ENCODE measurements at places on chromosomes 1 and 21.

DNA sequence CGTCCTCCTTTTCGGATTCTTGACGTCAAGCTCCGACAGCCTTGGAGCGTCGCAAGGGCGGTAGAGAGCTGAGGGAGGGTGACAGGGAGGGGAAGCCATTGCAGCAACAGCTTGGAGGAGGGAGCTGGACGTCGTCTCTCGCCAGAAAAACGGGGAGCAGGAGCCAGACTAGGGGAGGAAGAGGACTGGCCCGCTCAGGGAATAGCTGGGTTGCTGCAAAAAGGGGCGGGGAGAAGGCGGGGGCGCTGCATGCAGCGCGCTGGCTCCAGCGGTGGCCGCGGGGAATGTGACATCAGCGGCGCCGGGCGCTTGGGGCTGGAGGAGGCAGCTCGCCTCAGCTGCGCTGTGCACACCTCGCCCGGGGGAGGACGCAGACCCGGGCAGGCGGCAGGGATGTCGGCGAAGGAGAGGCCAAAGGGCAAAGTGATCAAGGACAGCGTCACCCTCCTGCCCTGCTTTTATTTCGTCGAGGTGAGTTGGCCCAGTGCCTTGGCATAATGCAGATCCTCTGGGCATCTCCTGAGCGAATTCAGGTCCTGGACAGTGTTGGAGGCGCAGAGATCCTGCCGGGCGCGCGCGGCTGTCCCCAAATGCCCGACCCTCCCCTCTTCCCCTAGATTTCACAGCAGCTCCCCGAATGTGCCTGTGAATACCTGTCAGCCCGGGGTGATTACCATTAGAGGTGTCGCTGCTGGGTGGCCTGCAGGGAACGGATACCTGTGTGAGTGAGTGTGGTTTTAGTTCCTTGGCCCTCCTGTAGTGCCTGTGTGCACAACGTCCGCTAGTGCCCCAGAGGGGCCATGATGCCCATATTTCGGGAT lies at the start of gene PLPPR4:
Gene PLPPR4 (plus strand): TSS at position 292 of the 821 bp plus-strand sequence. CDS start 102 bp downstream, at position 394.
- DNase-seq, result peak; percentile 26

DNA sequence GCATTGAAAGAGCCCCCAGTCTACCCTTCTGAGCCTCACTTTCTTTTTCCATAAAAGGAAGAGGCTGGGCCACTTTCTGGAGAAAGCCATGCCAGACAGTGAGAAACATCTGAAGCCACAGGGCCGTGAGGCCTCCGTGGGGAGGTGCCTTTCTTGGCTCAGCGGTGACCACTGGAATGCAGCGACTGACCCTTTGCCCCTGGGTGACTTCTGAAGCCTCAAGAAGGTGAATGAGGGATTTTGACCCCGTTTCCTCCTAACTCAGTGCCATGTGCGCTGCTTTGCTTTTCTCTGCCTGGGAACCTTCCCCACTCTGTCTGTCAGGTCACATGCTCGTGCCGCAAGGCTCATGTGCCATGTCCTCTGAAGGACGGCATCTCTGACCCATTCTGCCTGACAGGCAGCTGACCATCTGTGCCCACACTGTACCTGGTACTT lies 44.7 kb upstream of the A3GALT2 start:
- no peak for DNase-seq

DNA sequence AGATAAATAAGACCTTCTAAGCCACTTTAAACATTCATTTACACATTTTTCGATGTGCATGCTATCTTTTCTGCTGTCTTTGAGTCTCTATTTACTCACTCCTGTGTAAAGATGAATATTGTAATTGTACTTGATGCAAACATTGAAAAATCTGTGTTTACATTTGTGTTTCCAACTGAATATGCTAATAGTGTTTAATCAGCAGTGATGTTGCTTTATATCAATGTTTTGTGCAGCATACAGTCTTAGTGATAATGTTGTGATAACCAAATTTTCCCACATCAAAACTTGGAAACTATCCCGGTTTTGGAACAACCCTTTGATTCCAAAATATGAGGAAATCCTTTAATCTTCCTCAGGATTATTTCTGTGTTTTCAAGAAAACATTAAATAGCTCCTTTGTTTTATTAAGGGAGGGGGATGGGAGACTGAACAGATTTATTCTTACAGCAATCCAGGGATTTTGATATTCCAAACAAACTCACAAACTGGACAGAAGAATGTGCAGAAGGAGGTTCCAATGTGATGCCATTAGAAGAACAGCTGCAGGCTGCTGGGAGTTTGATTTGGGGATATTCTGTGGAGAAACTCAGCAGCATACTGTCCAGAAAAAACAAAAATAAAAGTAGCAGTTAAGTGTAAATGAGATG lies 248.0 kb downstream of the S1PR1 start:
- DNase-seq, result no peak

DNA sequence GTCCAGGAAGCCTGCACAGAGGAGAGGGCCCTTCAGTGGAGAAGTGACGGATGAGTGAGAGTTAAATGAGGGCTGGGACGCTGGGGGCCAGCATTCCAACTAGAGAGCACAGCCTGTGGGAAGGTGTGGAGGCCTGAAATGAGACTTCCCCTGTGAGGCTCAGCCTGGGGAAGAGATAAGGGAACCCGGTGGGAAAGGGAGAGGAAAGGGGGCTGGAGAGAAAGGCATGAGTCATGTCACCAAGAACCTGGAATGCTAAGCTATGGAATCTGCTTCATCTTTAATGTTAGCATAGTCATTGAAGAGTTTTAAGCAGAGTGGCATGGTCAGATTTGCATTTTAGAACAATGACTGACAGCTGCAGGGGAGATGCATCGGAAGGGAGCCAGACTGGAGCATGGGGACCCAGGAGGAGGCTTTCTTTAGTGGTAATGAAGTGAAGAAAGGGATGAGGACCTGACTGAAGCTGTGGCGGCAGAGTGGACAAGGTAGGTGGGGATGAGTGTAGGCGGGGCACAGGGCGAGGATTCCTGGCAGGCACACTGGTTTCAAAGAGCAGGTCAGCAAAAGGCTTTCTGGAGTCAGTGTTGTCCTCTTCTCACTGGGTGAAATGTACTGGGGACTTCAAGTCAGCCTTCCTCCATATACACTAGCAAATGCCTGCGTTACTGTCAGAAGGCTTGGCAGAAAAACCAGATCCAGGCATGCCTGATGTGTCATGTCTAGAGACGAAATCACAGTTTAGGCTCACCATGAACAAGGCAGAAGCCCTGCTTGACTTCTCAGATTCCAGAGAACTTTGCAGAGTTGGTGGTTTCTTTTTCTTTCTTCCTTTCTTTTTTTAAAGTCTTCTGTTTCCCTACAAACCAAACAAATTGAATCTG lies 8.0 kb downstream of the RGL1 start:
- peak; percentile 22 for DNase-seq

DNA sequence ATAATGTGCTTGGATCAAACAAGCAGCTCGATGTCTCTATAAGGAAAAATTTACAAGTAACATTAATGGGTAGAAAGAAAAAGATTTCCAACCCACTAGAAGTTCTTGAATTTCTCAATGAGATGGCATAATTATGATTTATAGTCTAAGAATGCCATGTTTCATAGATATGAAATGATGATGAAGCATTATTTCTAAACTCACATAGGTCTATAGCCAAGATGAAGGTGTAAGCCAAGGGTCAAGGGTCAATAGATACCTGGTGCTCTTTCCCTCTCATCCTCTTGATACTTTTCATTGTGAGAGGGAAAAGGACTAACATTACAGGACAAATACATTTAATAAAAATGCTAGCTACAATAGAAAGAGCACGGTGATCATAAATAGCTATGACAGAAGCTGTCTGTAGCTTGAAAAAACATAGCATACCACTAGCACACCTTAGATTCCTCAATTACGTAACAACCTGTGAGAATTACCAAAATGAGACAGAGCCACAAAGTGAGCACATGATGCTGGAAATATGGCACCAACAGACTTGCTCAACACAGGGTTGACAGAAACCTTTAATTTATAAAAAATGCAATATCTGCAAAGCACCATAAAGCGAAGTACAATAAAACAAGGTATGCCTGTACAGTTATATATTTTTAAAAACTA lies 26.3 kb upstream of the F13B start:
- DNase-seq, result no peak

GRCh38 chr1:203204756-203205155 lies 18.3 kb upstream of the CHI3L1 start:
- DNase-seq, result no peak

GRCh38 chr1:152878042-152878441 lies at the start of gene SMCP:
Gene SMCP (plus strand): TSS chr1:152878322. CDS start chr1:152884423, 6,101 bp downstream.
- no peak for DNase-seq

GRCh38 chr1:206941766-206942418 lies 4.4 kb downstream of the PIGR start:
- no peak for DNase-seq

- no peak for DNase-seq
Observed at GRCh38 chr1:62716397-62716796, 28.2 kb upstream of the DOCK7 start.

- no peak for DNase-seq
Observed at GRCh38 chr1:75132812-75133619, 1.2 kb upstream of the LHX8 start.

DNA sequence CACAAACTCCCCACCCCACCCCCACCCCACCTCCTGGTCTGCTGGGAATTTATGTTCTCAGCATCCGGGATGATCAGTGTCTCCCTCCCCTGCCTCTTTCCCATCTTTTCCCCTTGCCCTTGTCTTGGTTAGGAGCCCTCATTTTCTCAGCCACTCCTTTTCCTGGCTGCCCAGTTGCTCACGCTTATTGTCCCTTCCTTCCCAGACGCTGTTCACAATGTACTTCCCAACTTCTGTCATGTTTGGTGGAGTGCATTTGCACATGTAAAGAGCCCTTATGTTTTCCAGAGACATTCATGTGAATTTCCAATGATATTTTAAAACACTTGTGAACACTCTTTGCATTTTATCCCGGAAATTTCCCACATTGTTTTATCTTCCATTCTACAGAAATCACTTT lies 192.1 kb downstream of the RHOU start:
- no peak for DNase-seq

DNA sequence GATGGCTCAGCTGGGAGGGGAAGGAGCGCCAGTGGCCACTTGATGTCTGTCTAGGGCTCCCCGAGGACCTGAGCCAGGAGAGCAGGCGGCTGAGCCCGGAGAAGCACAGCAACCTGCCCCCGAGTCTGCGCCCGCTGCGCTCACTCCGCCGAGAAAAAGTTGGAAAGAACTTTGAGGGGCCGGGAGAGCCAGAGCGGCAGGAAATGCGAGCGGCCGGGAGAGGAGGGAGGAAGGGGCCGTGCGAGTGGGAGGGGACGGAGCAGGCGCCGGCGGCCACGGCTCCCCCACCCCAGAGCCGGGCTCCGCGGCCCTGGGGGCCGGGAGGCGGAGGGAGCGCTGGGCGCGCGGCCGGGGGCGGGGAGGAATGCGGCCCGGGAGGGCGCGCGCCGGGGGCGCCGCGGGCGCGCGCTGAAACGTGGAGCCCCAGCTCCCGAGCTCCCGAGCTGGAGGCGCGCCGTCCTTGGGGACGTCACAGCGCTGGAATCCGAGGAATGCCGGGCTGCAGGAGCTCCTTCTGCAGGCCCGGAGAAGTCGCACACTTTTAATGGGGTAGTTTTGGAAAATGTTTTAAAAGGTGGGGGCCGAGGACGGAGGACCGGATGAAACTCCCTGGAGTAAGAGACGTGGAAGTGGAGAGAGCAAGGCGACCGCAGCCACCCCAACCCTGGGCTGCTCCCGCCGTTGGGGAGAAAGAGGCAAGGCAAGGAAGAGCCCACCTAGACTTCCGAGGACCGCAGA lies at the start of gene PTPN14:
Gene PTPN14 (minus strand): TSS at position 167 of the 738 bp plus-strand sequence. CDS start 86,799 bp downstream, outside the sequence.
- peak; percentile 98 for DNase-seq

DNA sequence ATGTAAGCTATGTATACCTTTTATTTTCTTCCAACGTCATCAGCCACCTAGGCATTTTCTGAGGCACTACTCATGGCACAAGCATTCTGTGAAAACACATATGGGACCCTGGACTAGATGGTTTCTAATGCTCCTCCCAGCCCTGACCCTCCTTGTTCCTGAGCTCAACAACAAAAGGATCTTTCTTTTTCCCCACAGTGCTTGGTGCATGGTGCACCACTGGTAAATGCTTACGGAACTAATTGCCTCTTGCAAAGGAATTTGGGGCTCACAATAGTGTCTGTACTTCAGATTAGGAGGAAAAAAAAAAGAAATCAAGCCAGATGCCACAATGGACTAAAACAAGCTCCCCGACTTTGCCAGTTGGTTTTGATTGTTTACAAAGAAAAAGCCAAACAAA lies 390.5 kb downstream of the PLPP3 start:
- DNase-seq, result no peak

DNA sequence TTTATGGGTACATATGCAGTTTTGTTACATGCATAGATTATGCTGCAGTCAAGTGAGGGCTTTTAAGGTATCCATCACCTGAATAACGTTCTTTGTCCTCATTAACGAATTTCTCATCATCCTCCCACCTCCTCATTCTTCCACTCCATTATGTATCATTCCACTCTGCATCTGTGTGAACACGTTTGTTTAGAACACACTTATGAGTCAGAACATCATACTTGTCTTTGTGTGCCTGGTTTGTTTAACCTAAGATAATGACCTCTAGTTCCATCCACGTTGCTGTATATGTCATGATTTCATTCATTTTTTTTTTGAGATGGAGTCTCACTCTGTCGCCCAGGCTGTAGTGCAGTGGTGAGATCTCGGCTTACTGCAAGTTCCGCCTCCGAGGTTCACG lies 6.7 kb upstream of the MPC2 start:
- no peak for DNase-seq

DNA sequence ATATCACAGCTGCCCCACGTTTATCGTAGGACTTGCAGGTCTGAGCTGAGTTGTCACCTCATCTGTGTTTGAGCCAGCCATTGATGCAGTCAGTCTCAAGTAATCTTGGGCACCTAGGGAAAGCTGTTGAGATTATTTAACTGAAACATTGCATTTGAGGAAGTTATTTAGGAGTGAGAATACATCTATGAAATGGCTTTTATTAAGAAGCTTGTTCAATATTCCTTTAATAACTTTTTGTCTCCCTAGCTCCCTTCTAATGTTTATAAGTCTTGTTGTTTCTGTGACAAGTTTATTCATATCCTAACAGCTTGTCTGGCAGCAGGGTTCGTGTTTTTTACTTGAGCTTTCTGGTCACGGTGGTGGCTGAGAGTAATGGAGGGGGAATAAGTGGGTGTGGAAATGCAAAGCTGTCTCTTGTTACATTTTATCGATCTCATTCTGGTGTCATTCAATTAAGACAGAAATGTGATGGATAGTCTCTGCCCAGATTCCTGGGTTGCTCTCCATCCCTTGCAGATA lies 555.9 kb downstream of the USP25 start:
- DNase-seq, result no peak

- DNase-seq, result no peak
Observed at GRCh38 chr1:234555390-234556024, 54.5 kb downstream of the IRF2BP2 start.

- DNase-seq, result no peak
Observed at GRCh38 chr1:3942416-3943122, 42.5 kb upstream of the C1orf174 start.

GRCh38 chr1:158830074-158830677 lies 975 bp upstream of the MNDA start:
- no peak for DNase-seq

All from amniotic stem cell (primary cell).